Mucosa of descending colon (tissue), 3 donors: ENCODE measurements at places on chromosomes 7 and 10. TPM values are rescaled to one million over a fixed set of nuclear protein-coding genes. Genes with fewer than 3 reads are reported as not detected.

MEIG1 gene
- total RNA-seq = not detected

GJC3 gene
- not detected for total RNA-seq

MCU gene
- 89.0 TPM for total RNA-seq

GRCh38 chr7:40827222-40828085 lies 692.6 kb downstream of the SUGCT start:
- DNase-seq = no peak

DNA sequence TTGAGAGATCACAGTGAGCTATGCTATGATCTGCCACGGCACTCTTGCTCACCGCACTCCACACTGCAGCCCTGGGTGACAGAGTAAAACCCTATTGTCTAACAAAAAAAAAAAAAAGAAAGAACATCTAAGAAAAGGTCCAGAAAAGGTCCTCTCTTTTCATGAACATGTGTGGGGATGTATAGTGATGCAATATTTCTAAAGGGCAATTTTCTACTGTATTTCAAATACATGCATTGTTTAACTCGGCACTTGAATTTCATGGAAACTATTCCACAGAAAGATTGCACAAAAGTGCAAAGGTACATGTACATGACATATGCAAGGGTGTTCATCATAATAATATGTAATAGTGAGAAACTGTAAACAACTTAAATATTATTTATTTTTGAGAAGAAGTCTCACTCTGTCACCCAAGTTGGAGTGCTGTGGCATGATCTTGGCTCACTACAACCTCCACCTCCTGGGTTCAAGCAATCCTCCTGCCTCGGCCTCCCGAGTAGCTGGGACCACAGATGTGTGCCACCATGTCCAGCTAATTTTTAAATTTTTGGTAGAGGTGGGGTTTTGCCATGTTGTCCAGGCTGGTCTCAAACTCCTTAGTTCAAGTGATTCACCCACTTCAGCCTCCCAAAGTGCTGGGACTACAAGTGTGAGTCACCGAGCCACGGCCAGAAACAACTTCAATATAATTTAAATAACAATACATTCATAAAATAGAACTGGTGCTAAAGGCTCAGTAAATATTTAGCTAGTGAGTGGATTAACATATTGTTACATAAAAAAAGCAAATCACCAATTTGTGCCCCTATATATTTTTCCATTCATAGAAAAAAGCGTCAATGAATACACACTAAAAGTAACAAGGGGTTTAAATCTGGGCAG lies 1.3 kb upstream of the PPRC1 start:
- DNase-seq = no peak

- no peak for DNase-seq
Measured at GRCh38 chr7:119720541-119720940, 552.4 kb upstream of the KCND2 start.

- DNase-seq = no peak
Measured at GRCh38 chr10:125555743-125556142, 127.2 kb downstream of the TEX36 start.

RNF148 gene
- total RNA-seq = 0.54 TPM

SLC39A12 gene
- 0.09 TPM for total RNA-seq

MRLN gene
- not detected for total RNA-seq

- DNase-seq = no peak
Measured at GRCh38 chr10:71587941-71588573, 131.5 kb downstream of the C10orf105 start.

DNA sequence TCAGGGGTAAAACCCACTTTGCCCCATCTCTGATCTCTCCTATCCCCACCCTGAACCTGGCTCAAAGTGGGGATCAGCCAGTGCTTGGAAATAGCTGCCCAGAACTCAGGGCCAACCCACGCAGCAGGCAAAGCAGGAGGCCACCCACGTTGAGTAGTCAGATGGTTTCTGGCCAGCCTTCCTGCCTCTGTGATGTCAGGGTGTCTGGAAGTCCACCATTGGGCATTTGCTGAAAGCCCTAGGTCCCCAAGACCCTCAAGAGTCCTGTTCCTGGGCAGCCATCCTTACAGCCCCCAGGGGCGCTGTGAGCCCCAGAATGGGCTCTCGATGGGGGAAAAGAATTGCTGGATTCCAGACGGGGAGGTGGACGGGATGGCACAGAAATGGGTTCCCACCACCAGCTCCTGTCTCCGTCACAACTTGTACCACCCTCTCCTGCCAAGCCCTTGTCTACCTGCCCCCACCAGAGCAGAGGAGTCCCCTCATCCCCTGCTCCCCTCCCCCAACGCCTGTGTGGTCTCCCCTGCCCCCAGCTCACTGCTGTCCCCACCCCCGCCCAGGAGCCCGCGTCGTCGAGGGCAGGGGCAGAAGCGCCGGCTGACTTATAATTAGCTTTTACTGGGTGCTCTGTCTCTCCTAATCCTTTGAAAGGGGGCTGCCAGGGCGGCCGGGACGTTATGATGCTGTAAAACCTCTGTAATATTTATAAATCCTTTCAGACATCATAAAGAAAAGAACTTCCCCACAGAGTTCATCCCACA lies 3.9 kb downstream of the MYL10 start:
- DNase-seq = no peak

- no peak for DNase-seq
Measured at GRCh38 chr10:63769367-63769766, 248.2 kb downstream of the REEP3 start.

DNA sequence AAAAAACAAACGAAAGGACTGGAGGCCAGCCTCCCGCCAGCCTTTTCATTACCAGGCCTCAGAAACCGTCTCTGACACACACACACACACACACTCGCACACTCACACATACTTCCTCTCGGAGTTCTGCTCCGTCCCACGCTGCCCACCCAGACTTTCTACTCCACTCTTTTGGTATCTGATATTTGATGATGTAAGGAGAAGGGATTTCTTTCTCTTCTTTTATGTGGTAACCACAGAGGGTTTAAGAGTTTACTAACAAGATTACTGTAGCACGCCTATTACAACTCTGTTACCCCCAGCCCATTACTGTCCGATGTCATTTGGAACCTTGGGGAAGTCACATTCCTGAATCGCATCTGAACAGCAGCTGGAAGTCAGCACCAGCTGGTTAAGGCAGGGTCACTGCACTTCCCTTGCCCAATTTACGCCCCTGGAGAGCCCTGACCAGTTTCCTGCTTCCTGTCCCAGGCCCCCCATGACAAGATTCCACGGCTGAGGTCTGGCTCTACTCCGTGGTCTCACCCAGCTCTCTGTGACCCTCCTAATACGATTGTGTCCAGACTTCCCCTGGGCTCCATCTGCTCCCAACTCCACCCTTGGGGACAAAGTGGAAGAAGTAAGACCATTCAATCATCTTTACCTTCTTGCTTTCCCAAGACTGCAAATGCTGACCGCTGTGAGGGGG lies 1.1 kb downstream of the DENND2A start:
- no peak for DNase-seq

DNA sequence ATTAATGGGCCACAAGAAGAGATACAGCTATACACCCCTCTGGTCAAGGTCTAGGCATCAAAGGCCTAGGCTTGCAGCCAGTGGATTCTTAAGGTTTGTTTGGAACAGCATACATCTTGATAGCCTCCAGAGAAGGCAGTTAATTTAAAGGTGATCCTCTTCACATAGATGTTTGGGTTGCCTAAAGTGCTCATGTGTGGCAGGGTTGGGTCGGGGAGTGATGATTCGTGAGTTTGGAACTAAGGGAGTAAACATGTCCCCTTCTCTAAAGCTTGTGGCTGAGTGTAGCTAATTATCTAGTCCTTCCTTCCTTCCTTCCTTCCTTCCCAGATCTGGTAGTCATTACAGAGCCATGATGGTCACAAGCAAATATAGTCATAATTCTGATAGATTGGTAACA lies 12.4 kb downstream of the PCLO start:
- DNase-seq = no peak
